ENCODE measurements at places on chromosomes 1 and 21.

DNA sequence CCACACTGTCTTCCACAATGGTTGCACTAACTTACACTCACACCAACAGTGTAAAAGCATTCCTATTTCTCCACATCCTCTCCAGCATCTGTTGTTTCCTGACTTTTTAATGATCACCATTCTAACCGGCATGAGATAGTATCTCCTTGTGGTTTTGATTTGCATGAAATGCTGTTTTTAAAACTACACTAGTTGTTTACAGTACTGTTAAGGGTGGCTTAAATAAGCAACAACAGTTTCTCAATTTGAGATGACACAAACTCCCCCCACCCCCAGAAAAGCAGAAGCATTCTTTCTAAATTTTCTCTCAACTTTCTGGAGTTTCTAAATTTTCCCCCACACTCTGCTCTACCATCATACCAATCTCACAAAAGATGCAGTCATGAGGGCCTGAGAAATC is 7.1 kb upstream of the SLAMF7 start:
- no peak for DNase-seq

GRCh38 chr1:155226188-155226909 is 17.9 kb downstream of the MTX1 start:
- no peak for DNase-seq

DNA sequence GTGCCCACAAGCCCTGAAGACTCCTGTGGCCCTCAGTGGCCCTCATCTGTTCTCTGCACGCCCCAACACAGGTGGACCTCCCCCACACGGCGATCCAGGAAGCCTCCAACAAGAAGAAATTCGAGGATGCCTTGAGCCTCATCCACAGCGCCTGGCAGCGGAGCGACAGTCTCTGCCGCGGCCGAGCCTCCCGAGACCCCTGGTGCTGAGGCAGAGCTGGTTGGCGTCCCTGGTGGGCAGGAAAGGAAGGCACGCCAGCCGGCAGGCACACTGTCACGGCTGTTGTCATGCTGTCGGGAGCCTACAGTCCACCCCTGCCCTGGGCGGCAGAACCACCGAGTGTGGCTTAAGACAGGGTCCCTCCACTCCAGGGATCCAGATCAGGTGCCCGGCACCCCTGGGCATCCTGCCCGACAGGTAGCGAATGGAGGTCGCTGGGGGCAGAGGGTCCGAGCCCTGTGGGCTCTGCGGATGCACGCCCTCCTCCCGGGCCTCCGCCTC is 2.3 kb upstream of the SLC25A34 start:
- no peak for DNase-seq

GRCh38 chr21:41831866-41832595 is 47.1 kb downstream of the PRDM15 start:
- no peak for DNase-seq

DNA sequence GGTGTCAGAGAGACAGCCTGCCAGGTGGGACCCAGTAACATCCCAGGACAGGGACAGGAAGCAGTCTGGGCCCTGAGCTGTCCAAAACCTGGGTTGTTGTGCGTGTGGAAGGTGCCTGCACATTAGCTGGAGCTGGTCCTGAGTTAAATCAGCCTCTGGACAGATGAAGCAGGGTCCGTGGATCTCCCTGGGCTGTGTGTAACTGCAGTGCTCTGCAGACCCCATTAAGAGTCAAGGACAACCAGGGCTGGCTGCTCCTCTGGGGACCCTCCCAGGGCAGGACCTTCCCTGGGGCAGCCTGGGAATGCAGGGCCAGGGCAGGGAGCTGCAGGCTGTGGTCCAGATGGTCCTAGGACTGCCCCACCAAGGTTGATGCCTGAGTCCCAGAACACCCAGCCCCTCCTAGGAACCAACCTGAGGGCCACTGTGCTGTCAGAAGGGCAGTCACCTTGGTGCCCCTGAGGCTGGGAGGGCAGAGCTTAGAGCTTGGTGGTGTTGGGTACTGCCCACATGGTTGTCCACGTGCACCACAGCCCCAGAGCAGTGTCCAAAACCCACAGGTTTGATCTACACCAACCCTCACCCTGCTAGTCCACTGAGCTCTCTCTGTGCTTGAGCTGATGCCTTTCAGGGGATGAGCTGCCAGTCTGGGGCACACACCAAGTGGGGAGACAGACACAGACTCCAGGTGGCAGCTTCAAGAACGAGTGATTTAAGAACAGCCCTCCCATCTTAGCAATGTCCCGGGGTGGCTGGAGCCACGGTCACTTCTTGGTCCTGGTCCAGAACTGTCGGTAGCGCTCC is 2.9 kb downstream of the MRPL55 start:
- DNase-seq = no peak

DNA sequence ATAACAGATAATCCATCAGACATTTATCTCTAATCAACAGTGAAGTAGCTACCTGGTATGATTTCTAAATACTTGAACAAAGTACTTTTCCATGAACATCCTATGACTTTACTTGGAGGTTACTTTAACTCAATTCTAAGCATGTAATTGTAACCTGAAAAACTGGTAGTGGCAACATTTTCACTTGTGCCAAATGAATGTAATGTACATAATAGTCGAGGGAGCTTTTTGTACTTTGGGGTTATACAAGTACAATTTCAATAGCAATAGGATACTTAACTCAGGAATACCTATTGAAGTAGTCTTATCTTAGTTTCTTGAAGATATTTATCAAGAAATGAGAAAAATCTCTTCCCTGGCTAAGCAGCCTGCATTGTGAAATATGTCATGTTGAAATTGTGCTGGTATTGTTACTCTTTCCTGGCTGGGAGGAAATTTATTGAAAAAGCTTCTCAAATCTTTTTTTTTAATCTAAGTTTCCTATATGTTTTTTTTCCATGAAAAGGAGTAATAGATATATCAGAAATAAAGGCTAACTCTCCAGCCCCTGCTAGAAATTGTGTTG is 33.7 kb upstream of the CACYBP start:
- no peak for DNase-seq

DNA sequence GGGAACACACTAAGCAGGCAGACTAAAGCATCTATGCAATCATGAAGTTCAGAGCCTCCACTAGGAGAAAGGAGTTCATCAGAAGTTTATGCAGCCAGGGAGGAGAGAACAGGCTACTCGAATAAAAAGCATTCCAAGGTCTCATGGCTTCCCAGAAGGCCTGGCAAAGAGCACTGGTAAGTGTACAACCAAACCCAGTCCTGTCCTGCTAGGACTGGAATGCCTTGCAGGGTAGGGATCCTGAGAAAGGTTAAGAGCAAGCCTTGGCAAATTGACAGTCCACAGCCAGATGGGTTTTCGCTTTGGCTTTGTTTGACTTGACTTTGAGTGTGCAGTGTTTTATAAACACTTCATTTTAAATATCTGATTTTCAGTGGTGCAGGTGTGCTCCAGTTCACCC is 133.6 kb upstream of the ATP1B1 start:
- DNase-seq = no peak

GRCh38 chr1:244157731-244158438 is 106.8 kb downstream of the ZBTB18 start:
- DNase-seq = no peak

- DNase-seq = peak; percentile 79
Observed at GRCh38 chr1:53541761-53542550, 82.8 kb downstream of the DMRTB1 start.

DNA sequence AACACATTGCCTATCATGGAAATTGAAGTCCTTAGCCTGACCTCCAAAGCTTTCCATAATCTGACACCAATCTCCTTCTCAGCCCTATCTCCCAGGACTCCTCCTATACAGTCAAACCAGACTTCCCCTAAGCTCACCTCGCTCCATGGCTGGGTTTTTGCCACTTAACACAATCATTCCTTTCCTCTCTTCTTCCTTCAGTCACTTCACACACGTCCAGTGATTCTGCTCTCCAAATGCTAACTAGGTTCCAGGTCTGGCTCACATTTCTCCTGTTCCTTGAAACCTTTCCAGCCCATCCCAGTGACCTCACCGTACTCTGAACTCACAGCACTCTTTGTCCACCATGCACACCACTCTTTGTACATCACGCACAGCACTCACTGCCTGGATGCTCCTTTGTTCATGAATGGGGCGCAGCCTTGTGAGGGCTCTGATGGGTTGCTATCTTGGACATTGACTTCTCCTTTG is 98.4 kb downstream of the GLUL start:
- DNase-seq = no peak

GRCh38 chr21:45080232-45080631 is 5.9 kb downstream of the ADARB1 start:
- DNase-seq = no peak

GRCh38 chr1:75083848-75084514 is 50.2 kb upstream of the LHX8 start:
- DNase-seq = no peak

DNA sequence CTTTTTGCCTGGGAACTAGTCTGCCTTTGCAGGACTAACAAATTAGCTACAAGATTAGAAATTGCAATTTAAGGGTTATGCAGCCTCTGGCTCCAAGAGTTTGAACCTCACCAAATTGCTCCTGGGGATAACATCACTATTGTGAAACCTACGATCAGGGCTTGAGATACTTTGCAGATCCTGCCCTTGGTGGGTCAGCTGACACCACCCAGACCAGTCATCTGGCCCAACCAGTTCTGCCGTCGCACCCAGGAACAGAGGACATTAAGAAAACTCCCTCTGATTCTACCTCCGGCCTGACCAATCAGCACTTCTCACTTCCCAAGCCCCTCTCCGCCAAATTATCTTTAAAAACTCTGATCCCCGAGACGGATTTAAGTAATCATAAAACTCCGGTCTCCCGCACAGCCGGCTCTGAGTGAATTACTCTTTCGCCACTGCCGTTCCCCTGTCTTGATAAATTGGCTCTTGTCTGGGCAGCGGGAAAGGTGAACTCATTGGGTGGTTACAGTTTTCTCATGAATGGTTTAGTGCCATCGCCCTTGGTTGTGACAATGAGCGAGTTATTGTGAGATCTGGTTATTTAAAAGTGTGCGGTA is 32.9 kb upstream of the B3GALT5 start:
- DNase-seq = no peak

All from suprapubic skin (tissue), 4 donors.